ENCODE measurements at places on chromosomes 4 and X.

DNA sequence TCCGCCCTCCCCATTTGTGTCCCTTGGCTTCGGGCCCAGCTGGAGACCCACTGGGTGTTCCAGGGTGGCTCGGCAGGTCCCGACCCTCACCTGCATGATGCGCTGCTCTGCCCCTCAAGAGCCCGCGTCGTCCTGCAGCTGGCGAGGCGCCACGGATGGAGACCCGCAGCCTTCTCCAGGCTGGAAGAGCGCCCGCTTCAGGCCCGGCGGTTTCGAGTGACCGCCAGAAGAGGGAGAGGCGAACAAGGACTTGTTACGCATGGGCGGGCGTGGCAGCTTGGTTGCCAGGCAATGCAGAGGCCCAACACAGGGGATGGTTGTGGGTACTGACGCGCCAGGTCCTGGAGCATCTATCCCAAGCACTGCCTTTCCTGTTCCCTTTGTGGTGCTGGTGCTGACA is at the start of gene PDCL2:
PDCL2 (minus strand) TSS at position 232 of the 400 bp plus-strand sequence; CDS start at position 96, 136 bp downstream.
- DNase-seq, result no peak

GRCh38 chr4:85534120-85534519 is 59.2 kb downstream of the ARHGAP24 start:
- DNase-seq, result no peak

- no peak for DNase-seq
Observed at GRCh38 chrX:146448791-146449190, 360.8 kb upstream of the CXorf51B start.

- peak; percentile 20 for DNase-seq
Observed at GRCh38 chrX:19172741-19173140, 50.5 kb upstream of the ADGRG2 start.

Measured in fibroblast of skin of back (primary cell).